ENCODE measurements at places on chromosomes 1 and 21.

- no peak for DNase-seq
Measured at GRCh38 chr1:218123968-218124367, 161.1 kb upstream of the RRP15 start.

- DNase-seq: no peak
Measured at GRCh38 chr1:119674111-119674526, 26.1 kb upstream of the ZNF697 start.

DNA sequence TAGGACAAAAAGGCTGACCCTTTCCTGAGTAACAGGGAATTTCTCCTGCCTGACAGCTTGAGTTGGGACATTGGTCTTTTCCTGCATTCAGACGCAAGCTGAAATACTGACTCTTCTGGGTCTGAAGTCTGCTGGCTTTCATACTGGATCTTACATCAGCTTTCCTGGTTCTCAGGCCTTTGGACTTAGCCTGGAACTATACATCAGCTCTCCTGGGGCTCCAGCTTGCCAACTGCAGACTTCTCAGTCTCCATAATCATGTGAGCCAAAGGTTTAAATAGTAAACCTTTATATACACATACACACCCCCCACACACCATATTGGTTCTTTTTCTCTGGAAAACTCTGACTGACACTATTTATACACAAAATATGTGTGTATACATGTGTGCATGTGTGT lies 59.0 kb upstream of the KCND3 start:
- no peak for DNase-seq

DNA sequence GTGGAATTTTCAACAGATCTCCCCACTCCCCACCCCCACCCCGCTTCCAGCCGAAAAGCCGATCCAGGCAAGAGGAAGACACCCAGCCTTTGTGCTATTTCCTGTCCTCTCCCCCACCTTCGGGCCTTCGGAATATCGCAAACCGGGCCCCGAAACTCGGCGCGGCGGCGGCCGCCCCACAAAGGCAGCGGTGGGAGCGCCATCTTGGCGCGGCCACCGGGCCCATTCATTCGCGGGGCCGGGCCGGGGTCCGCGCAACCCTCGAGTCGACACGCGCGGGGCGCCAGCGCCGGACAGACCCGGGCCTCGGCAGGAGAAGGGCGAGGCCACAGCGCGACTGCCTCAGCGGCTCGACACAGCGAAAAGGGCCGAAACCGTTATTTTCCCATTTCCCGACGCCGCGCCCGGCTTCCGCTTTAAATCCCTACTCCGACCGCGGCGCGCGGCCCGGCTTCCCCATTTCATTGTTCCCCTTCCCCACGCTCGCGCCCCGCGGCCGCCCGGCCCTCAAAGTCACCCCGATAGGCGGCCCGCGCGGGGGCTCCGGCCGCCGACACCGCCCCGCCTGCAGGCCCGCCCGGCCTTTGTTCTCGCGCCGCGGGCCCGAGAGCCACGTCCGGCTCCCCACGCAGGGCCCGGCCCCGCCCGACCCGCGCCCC lies 911 bp downstream of the GNB1 start:
- DNase-seq: no peak

DNA sequence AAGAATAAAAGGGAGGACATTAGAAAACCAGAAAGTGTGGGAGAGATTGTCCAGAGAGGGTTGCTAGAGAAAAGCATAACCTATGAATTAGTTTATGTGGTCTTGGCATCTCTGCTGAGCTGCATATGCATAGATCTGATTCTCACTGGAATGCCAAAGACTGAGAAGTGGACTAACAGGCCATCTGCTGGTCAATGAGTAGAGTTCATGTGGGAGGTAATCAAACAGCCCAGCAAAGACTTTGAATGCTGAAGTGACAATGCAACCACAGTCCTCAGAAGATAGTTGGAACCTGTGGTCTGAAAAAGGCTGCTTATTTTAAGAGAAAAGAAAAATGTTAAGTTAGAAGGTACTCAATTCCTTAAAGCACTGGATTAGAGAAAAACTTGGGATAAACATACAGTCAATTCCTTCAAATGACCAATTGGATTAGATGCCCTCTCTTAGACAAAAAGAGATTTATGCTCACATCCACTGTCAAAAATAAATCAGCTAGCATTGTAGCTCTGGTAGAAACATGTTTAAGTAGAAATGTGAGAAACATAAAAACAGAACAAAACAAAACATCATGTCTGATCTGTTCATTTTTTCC lies 382.8 kb downstream of the AMY1C start:
- no peak for DNase-seq

- no peak for DNase-seq
Measured at GRCh38 chr21:31370893-31371544, 27.0 kb upstream of the TIAM1 start.

DNA sequence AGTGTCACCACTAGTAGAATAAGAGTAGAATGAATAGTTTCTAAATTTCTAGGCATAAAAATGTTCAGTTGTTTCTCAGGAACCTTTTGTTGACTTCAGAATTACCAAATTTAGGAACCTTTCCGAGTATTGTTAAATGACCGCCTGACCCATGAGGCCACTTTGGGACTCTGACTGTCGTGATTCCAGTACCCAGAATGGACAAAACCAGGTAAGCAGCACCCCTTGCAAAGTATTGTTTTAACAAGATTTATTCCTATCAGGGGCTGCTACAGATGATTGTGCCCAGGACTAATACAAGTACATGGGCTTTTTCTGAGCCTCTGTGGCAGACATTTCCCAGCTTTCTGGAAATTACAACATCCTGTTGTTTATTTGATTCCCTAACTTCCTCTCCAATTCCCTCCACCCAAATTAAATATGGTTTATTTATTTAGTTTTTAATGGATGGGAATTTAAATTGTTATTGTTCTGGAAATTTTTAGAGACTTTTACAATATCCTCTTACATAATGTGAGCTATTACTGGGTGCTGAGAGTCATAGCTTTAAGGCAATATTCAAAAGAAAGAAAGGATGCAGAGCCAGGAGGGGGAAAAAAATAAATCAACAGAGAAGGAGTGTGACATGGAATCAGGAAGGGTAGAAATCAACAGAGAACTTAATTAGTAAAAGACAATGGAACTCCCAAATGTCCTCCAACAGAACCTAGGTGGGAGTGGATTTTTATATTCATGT lies 37.4 kb upstream of the NTPCR start:
- DNase-seq: no peak
